Astrocyte (in vitro differentiated cells and primary cell): ENCODE measurements at places on chromosomes 2 and 18. TPM values are rescaled to one million over a fixed set of nuclear protein-coding genes. Genes with fewer than 3 reads are reported as not detected.
A peak's percentile ranks its signal among the peaks of the same experiment; 100 is the strongest.

The GPR155 gene
- total RNA-seq: 9.3 and 11.0 TPM in 2 replicates

DNA sequence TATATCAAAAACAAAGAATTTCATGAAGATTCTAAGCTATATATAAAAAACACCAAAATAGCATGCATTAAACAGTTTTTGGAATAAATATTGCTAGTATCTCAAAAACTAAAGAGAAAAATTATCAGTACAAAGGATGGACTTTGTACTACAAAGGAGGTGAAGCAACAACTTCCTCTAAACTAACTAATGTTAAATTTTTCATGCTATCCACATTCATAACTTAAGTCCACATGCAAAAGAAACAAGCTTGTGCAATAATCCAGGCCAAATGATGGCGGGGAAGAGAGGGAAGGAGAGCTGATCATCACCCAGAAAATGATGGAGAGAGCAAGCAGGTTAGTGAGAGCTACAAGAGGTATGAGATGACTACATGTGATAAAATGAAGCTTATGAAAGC lies 70.1 kb downstream of the KIDINS220 start:
- no peak overlapping the region for H3K4me3 ChIP-seq
- H3K27ac ChIP-seq: no peak overlapping the region
- no peaks in the 10 kb centered on the region for H3K27me3 ChIP-seq
- no peaks in the 10 kb centered on the region for H3K4me1 ChIP-seq
- DNase-seq: no peak

GRCh38 chr2:109030870-109031475 lies 42.0 kb upstream of the EDAR start:
- peak overlapping the region; percentile 64 for H3K4me3 ChIP-seq
- peaks cover 11% of the 10 kb centered on the region for H3K27me3 ChIP-seq
- H3K27ac ChIP-seq: no peak overlapping the region
- H3K36me3 ChIP-seq: no peaks in the 10 kb centered on the region
- DNase-seq: no peak

DNA sequence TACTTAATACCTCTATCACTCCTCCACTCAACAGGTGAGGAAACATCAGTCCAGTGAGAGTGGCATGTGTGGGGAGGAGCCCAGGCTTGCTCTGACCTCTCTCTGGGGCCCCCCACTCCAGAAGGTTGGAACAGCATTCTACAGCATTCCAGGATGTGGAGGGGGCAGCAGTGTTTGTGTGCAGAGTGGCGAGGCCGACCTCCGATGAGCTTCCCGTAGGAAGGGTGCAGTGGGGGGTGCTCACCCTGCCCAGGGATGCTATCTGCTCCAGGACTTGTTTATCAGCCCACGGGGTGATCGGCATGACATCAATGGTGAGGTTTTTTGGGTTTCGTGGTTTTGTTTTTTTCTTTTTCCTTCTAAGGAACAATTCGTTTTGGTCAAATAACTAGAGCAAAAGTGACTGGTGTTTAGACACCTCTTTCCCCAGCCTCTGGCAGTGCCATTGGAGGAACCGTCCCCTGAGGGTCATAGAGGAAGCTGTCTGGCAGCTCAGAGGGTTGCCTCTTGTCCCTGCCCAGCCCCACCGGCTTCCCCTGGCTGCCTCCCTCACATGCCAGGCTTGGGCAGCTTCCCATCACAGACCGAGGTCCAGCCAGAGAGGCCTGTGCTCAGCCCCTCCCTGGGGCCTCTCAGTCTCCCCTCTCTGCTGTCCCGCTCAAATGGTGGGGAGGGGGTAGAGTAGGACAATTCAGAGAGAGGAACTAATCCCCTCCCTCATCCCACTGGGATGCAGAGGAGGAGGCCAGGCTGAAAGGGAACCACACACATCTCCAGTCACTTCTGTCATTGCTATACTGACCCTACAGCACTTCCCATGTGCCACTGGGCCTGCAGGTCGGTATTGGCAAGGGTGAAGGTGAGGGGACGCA lies 96.5 kb downstream of the ZFP36L2 start:
- H3K36me3 ChIP-seq: no peaks in the 10 kb centered on the region
- H3K27ac ChIP-seq: no peak overlapping the region
- DNase-seq: peak; percentile 60
- peaks cover 27% of the 10 kb centered on the region for H3K4me1 ChIP-seq
- no peak overlapping the region for H3K4me3 ChIP-seq
- no peaks in the 10 kb centered on the region for H3K27me3 ChIP-seq

The GNAL gene
- total RNA-seq: 3.6 and 4.5 TPM in 2 replicates

- DNase-seq: no peak
- no peak overlapping the region for H3K27ac ChIP-seq
- no peaks in the 10 kb centered on the region for H3K36me3 ChIP-seq
Measured at GRCh38 chr2:191701029-191701428, 23.1 kb downstream of the NABP1 start.

- peaks cover 35% of the 10 kb centered on the region for H3K4me1 ChIP-seq
- H3K27me3 ChIP-seq: no peaks in the 10 kb centered on the region
- no peaks in the 10 kb centered on the region for H3K36me3 ChIP-seq
- no peak overlapping the region for H3K4me3 ChIP-seq
- no peak for DNase-seq
Measured at GRCh38 chr2:200354833-200355751, 48.6 kb downstream of the SPATS2L start.

The MAL gene
- total RNA-seq: 0.41 TPM in 1 of 2 replicates, not detected in the other

GRCh38 chr18:6547476-6547875 lies 132.8 kb upstream of the L3MBTL4 start:
- no peak overlapping the region for H3K27ac ChIP-seq
- H3K4me3 ChIP-seq: no peak overlapping the region
- no peak for DNase-seq
- H3K4me1 ChIP-seq: no peaks in the 10 kb centered on the region
- no peaks in the 10 kb centered on the region for H3K27me3 ChIP-seq
- H3K36me3 ChIP-seq: no peaks in the 10 kb centered on the region

GRCh38 chr2:16081316-16082200 lies 141.2 kb downstream of the MYCN start:
- no peaks in the 10 kb centered on the region for H3K36me3 ChIP-seq
- H3K27me3 ChIP-seq: no peaks in the 10 kb centered on the region
- no peaks in the 10 kb centered on the region for H3K4me1 ChIP-seq

The ALKAL2 gene
- 1.3 and 1.5 TPM in 2 replicates for total RNA-seq

The ABI2 gene
- 56.0 and 58.6 TPM in 2 replicates for total RNA-seq

GRCh38 chr2:17592731-17593409 lies 52.4 kb downstream of the VSNL1 start:
- H3K4me1 ChIP-seq: peaks cover 9% of the 10 kb centered on the region
- DNase-seq: no peak
- no peak overlapping the region for H3K4me3 ChIP-seq
- no peak overlapping the region for H3K27ac ChIP-seq
- no peaks in the 10 kb centered on the region for H3K36me3 ChIP-seq
- no peaks in the 10 kb centered on the region for H3K27me3 ChIP-seq

DNA sequence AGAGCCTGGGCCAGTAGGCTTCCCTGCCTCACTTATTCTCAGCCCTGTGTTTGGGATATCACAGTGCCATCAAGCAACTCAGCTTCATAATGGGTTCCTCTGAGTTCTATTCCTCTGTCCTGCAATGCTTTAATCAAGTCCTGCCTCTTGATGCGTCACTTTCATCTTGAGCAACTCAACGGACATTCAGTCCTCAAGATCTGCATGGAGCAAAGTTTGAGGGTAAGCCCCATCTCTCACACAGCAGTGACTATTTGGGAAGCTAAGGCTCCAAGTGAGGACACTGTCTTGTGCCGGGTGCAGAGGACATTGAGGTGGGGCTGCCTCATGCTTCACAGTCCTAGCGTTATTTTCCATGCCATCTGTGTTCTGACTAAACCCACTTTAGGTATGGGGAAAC lies 50.9 kb upstream of the PLB1 start:
- H3K4me3 ChIP-seq: no peak overlapping the region
- no peaks in the 10 kb centered on the region for H3K36me3 ChIP-seq
- no peak for DNase-seq
- peaks cover 44% of the 10 kb centered on the region for H3K4me1 ChIP-seq
- no peaks in the 10 kb centered on the region for H3K27me3 ChIP-seq
- no peak overlapping the region for H3K27ac ChIP-seq

DNA sequence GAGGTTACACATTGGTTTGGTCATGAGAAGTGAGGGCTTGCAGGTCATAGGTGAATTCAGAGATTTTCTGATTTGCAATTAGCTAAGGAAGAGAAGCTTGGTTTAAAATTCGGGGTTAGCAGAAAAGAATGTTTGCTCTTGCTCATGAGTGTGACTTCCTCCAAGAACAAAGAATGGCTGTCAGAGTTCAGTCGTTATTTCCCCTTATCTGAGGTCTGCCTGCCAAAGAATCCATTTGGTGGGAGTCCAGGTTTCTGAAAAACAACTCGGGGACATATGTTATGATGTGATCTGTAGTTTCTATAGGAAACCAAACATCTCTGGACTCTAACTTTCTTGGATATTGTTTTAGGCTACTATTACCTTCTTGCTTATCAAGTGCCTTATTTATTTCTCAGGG lies 3.2 kb upstream of the UGT1A6 start:
- H3K27ac ChIP-seq: no peak overlapping the region
- H3K36me3 ChIP-seq: no peaks in the 10 kb centered on the region

DNA sequence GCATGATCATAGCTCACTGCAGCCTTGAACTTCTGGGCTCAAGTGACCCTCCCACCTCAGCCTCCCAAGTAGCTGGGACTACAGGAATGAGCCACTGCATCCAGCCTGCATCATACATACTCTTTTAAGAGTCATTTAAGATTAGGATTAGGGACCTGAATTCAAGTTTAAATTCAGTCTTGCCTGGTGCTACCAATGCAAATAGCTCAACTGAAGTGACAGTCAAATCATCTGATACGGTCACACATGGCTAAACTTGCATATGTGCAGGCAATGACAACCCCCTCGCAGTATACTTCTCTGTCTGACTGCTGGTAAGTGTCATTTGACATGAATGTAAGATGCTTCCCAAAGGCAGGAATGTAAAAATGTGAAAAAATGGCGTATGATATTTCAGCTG lies 31.8 kb upstream of the TMEM131 start:
- no peak overlapping the region for H3K27ac ChIP-seq
- peaks cover 19% of the 10 kb centered on the region for H3K4me1 ChIP-seq
- no peaks in the 10 kb centered on the region for H3K27me3 ChIP-seq
- DNase-seq: no peak
- no peaks in the 10 kb centered on the region for H3K36me3 ChIP-seq

The CDKL4 gene
- 0.34 and 1.4 TPM in 2 replicates for total RNA-seq

DNA sequence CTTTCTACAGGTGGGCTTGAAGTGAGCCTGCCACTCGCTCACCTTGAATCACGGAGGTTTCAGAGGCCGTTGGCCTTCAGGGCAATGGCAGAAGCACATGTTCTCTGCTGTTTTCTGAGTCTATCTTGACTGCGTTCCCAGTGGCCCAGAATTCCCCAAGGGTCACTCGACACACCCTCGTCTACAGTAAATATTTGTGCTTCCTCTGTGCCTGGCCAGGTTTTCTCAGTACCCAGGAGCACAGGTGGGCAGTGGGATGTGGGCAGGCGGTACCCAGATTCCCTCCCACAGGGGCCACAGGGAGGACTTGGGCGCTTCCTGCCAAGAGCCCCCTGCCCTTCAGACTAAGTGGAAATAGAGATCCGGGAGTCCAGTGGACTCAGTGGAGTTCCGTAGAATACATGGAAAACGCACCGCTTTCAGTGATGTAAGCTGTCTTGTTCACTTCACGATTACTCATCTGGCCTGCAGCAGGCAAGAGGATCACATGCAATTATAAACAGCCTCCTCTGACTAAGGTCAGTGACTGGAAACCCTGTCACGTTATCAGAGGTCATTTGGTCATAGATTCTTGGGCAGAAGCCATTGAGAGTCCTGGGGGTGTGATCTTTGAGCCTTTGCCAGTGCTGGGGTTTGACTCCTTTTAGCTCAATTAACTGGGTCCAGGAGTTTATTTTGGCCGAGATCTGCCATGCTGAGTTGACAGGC lies 179.8 kb downstream of the NEDD4L start:
- peak; percentile 90 for DNase-seq
- peaks cover 32% of the 10 kb centered on the region for H3K4me1 ChIP-seq
- peak overlapping the region; percentile 85 for H3K4me3 ChIP-seq
- no peaks in the 10 kb centered on the region for H3K27me3 ChIP-seq
- H3K36me3 ChIP-seq: peaks cover 3% of the 10 kb centered on the region

DNA sequence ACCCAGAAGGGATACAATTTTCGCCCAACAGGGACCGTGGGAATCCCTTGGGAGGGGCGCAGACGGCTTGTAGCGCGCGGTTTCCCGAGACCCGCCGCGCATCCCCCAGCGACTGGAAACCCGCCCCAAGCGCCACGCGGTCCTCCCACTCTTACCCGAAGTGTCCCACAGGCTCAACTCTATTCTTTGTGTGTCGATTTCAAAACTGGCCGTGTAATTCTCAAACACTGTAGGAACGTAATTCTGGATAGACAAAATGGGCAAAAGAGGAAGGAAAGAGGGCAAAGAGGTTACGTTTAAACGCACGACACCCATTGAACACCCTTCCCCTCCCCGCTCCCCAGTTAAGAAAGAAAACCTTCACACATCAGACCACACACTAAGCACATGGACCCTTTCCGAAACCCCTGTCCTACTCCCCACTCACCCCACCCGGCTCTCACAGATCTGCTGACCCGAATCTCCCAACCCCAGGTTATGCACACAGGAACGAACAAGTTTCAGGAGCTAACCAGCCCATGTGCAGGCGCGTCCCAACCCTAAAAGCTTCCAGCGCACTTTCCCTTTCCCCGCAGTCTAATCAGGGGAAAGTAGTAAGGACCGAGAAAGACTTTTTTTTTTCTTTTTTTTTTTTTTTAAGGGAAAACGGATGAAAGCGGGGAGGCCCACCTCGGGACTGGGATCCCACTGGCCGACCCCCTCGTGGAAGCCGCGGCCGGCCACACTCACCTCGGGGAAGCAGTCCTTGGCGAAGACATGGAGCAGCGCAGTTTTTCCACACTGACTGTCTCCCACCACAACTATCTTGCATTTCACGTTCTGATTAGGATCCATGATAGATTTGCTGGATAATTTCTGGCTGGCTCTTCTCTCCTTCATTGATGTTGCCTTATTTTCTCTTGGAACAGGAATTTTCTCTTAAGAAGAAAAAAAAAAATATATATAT lies 655 bp downstream of the RND3 start:
- H3K36me3 ChIP-seq: no peaks in the 10 kb centered on the region
- H3K27me3 ChIP-seq: no peaks in the 10 kb centered on the region
- peaks cover 28% of the 10 kb centered on the region for H3K4me1 ChIP-seq
- H3K27ac ChIP-seq: peak overlapping the region; percentile 98
- H3K4me3 ChIP-seq: peak overlapping the region; percentile 100

DNA sequence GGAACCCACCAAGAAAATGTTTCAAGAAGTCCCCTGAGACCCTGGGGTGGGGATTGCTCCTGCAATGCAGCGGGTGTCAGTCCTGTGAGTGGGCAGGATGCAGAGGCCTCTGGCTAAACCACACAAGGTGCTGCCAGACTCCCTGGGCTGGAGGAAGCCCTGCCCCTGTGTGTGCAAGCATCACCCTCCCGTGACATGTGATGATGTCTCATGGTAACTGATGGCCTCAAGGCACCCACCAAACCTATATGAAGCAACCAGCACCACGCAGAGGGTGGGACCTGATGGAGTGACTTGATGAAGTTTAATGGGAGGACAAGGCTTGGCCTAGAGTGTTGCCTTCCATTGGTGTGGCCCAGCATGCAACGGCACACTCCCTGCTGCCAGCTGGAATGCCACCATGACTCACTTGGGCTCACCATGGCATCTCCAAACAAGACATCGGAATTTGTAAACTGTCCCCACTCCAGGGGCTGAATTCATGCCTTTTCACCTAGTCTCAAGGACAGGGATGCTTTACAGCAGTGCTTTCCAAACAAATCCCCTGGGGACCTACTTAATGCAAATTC lies 8.7 kb upstream of the SLC14A1 start:
- DNase-seq: no peak
- H3K36me3 ChIP-seq: no peaks in the 10 kb centered on the region
